ENCODE measurements at places on chromosomes 4 and X.

DNA sequence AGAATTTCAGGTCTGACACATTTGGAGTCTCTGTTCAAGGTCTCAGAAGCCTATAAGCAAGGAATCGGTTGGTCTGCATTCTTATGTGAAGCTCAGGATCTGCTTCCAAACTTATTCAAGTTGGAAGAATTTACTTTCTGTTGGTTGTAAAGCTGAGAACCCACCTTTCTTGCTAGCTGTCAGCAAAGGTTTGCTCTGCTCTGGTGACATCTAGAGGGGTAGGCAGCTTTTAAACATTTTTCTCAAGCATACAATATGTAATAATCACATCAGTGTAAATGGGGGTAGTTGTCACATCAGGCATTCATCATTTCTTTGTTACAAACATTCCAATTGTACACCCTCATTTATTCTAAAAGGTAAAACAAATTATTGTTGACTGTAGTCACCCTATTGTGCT is 935.2 kb downstream of the TRAM1L1 start:
- DNase-seq = no peak

- DNase-seq = no peak
Measured at GRCh38 chr4:114613560-114613959, 15.0 kb downstream of the UGT8 start.

GRCh38 chr4:182194091-182194824 is 48.9 kb upstream of the TENM3 start:
- no peak for DNase-seq

DNA sequence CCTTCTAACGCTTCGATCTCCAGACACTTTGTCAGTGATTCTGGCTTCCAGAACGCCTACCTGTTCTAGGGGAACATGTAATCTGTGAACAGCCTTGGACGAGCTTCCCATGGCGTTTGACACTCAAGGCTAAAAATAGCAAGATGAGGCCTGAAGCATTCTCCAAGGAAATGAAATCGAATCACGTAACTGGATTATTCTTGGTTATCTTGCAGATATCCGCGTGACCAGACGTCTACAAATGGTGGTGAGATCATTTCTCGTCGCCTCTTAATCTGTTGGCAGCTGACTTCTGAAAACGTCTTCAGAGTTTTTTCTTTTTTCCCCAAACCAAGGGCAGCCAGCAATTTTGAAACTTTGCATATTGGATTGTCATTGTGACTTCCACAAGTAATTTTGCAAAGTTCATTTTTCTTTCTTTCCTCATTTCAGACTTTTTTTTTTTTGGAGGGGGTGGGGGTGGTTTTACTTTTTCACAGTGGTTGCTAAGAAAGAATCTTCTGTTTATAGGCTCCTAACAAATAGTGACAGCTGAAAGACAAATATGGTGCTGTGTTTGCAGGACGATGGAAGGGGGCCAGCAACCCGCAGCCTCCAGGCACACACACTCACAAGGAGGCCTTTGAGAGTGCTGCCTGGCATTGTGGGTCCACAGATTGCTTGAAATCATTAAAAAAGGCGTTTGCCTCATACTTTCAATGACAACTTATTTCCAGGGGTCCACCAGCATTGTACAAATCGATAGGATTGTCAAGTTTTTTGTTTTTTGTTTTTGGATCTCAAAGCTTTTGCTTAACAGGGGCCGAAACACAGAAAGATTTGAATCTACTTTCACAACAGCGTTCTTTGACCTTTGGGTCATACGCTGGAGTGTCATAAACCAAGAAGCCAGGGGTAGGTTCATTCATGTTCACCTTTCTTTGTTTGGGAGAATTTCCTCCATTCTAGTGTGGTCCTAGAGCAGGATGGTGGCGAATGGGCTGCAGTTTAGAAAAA is 32.4 kb upstream of the PDLIM3 start:
- no peak for DNase-seq

DNA sequence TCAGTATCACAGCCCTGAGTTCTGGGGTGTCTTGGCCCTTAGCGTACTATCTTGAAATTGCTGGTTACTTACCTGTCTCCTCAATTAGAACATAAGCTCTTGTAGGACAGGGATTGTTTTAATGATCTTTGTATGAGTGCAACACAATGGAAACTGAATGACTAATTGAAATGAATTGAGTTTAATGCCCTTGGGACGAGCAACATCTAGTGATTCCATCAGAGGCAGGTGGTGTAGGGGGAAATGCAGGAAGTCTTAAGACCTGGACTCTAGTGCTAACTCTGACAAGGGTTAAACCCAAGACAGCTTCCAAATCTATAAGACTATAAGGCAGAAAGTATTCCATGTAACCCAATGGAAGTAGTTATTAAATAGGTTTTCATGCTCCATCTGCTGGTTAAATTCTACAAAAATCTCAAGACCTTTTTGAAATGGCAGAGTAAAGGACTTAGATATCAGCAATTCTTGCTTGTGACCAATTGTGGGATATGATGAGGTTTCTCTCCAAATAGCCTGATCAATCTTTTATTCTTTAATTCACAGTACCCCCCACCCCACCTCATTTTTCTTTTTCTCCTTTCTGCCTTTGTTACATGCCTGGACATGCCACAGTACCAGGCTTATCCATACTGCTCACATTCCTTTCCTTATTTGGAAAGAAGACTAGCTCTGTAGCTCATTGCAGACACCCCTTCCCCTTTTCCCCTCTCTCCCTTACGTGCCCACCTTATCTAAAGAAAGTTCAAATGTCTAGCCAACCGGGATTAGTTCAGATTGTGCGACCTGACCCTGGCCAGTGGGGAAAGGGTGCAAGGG is 340.8 kb downstream of the PAPSS1 start:
- no peak for DNase-seq

- no peak for DNase-seq
Measured at GRCh38 chr4:167265231-167265630, 30.9 kb upstream of the SPOCK3 start.

GRCh38 chr4:141306331-141306730 is 85.6 kb downstream of the ZNF330 start:
- no peak for DNase-seq

- DNase-seq = no peak
Measured at GRCh38 chrX:82742351-82742750, 765.7 kb upstream of the POU3F4 start.
